CD4-positive, alpha-beta T cell treated with Interleukin-15 for 4 hours (primary cell): ENCODE measurements at places on chromosomes 3 and 15.

GRCh38 chr15:25094519-25094918 lies 139.7 kb downstream of the SNRPN start:
- DNase-seq: no peak

DNA sequence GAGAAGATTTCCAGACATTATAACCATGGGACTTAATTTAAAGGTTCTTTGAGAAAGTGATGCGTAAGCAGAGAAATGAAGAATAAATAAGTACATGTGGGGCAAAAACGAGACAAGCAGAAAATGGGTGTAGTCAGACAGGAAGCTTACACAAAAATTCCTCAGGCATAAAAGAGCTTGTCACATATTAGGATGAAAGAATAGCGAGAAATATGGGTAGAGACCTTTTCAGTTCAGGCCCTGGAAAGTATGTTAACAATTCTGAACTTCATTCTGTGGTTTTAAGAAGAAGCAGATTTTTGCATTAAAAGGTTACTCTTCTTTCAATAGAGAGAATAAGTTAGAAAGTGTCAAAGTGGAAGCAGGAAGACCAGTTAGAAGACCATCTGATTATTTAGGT lies 352.4 kb downstream of the ROBO1 start:
- no peak for DNase-seq

- no peak for DNase-seq
These were observed 28.9 kb downstream of the DENND4A start for GRCh38 chr15:65762914-65763787.

GRCh38 chr15:92197746-92198145 lies 195.9 kb upstream of the ST8SIA2 start:
- no peak for DNase-seq

DNA sequence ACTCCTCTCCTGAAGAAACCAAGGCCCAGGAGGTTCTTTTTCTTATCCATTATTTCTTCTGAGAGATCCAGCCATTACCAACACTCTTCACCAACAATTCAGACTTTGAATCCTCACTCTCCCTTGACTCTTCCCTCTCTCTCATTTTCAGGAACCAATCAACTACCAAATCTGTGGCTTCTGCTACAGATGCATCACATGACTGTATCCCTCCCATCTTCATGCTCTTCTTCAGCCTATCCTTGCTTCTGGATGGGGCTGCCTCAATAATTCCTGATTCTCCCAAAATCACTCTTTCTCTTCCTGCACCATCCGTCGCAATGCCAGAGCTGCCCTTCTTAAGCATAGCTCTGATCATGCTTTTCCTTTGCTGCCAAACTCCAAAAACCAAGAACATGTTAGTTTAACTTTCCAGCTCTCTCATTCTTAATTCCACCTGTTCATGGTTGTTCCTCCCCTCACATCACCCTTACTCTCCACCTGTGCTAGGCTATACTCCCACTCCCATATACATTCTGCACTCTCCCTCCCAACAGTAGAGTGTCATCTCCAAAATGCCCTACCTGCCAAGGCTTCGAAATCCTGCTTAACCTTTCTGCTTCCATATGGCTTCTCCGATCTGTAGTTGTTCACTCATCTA lies 13.5 kb downstream of the PLD1 start:
- DNase-seq: no peak

- DNase-seq: no peak
These were observed 10.3 kb downstream of the NEK11 start for GRCh38 chr3:131036986-131037385.

- DNase-seq: no peak
These were observed 46.8 kb downstream of the AAGAB start for GRCh38 chr15:67207555-67208207.

- DNase-seq: no peak
These were observed 1.1 kb downstream of the SSR3 start for GRCh38 chr3:156553705-156554356.

DNA sequence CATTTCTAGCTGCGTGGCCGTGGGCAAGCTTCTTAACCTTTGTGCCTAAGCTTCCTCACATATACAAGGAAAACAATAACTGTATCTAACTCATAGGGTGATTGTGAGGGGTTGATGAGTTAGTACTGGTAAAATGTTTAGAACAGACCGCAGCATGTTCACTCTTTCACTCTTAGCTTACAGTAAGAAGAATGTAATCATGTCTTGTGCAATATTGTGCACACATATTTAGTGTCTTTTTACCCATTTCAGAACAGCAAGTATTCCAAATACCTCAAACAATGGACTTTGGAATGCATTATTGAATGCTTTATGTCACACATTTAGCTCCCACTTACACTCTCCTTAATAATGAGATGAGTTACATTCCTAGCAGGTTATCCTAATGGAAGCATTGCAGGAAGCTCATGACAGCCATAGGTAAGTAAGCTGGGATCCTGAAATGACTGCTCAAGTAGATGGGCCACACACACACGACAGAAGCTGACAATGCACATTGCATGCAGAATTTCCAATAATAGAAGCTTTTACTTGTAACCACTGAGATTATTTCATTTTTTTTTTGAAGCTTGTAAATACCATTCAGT lies 468.9 kb upstream of the WNT5A start:
- DNase-seq: no peak

- DNase-seq: peak; percentile 3
These were observed 145.9 kb downstream of the APBA2 start for GRCh38 chr15:29031502-29032228.

DNA sequence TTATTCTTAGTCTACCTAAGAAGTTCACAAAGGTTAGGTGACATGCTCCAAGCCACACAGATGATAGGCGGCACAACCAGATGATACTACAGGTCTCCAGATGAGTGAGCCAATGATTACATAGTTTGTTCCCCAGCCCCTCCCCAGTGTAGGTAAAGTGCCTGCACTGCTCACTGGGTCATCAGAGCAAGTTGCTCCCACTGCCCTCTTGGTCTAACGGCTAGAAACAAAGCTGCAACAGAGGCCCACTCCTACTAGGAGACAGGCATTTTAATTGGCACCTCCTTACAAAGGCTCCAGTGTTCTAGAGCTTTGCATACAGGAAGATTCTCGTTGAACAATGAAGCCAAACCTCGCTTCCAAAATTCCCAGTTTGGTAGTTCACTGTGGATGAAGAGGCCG lies 47.3 kb downstream of the TMEM44 start:
- DNase-seq: no peak

DNA sequence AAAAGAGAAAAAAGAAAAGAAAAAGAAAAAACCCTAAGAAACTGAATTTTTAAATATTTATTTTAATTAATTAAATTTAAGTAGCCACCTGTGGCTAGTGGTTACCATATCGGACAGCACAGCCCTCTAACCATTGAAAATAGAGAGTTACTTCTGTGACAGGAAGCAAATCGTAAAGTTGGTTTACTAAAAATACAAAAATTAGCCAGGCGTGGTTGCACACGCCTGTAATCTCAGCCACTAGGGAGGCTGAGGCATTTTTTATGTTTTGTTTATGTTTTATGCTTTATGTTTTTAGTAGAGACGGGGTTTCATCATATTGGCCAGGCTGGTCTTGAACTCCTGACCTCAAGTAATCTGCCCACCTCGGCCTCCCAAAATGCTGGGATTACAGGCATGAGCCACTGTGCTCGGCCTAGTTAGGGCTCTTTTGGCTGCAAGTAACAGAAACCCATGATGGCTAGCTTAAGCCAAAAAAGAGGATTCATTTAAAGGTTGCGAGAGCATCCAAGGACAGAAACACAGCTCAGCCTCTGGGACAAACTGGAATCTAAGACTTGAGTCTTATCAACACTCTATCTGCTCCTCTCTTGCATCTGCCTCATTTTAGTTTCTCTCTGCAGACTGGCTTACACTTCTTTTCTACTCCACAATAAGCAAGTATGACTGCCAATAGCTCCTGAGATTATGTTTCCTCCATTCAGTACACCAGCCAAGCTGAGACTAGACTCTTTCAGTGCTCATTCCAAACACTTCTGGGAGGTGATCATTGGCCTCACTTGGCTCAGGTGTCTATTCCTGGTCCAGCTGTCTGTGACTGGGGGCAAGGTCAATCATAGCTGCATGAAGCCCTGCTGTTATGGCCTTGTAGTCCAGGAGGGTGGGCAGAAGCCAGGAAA lies 6.8 kb upstream of the SKIL start:
- no peak for DNase-seq

DNA sequence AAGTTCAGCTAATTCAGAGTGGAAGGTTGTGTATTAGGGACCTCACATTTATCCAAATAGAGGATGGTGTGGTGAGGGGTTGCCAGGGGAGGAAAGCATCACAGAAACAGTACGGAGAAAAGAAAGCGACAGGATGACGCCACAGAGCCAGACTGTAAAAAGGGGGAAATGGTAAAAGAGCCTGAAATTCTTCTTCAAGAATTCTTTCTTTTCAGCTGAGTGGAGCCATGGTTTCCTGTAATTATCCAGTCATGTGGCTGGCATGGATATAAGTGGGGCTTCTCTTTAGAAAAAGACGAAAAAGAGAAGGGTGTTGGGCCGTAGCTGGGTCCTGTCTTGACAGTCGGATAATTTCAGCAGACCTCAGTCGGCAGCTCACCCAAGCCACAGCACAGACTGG lies 24.5 kb upstream of the PSMD6 start:
- DNase-seq: no peak
